Central memory CD8-positive, alpha-beta T cell (primary cell): ENCODE measurements at places on chromosomes 6 and 20.

GRCh38 chr6:36851626-36852025 is 12.4 kb upstream of the CPNE5 start:
- no peak for DNase-seq

DNA sequence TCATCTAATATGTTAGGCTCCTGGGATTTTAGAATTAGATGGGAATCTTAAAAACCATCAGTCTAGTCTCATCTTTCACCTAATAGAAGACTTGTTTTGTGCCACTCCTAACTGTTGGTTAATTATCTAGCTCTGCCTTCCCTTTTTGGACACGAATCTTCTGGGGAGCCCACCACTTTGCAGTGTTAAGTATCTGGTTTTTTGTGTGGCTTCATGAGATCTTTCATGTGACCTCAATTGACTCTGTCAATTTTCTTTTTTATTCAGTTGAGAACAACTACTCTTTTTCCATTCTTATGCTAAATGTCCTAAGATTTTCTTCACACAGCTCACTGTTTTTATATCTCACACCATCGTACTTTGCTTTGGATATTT is 16.9 kb downstream of the TBPL1 start:
- no peak for DNase-seq

DNA sequence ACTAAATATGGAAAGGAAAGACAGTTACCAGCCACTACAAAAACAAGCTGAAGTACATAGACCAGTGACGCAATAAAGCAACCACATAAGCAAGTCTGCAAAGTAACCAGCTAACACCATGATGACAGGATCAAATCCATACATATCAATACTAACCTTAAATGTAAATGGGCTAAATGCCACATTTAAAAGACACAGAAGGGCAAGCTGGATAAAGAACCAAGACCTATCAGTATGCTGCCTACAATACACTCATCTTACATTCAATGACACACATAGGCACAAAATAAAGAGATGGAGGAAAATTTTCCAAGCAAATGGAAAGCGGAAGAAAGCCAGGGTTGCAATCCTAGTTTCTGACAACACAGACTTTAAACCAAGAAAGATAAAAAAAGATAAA is 24.1 kb downstream of the HLA-C start:
- no peak for DNase-seq

GRCh38 chr6:131823276-131823902 is 15.6 kb downstream of the ENPP1 start:
- no peak for DNase-seq

DNA sequence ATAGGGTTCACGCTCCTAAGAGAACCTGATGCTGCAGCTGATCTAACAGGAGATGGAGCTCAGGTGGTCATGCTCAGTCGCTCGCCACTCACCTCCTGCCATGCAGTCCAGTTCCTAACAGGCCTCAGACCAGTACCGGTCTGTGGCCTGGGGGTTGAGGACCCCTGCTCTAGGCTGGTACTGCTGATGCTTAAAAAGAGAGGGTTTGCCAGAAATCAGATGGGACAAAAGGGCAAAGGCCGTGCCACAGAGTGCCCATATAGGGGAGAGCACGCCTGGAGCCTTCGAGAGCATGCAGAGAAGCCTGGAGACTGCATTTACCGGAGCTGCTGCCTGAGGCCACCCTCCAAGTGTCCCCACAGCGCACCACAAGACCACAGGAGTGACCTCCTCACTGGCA is 75.5 kb downstream of the PTPN1 start:
- DNase-seq = no peak

- no peak for DNase-seq
These were observed 137.5 kb downstream of the NRN1 start for GRCh38 chr6:5869261-5869660.
